ENCODE measurements at places on chromosomes 3 and 15. TPM values are rescaled to one million over a fixed set of nuclear protein-coding genes. Genes with fewer than 3 reads are reported as not detected.

DNA sequence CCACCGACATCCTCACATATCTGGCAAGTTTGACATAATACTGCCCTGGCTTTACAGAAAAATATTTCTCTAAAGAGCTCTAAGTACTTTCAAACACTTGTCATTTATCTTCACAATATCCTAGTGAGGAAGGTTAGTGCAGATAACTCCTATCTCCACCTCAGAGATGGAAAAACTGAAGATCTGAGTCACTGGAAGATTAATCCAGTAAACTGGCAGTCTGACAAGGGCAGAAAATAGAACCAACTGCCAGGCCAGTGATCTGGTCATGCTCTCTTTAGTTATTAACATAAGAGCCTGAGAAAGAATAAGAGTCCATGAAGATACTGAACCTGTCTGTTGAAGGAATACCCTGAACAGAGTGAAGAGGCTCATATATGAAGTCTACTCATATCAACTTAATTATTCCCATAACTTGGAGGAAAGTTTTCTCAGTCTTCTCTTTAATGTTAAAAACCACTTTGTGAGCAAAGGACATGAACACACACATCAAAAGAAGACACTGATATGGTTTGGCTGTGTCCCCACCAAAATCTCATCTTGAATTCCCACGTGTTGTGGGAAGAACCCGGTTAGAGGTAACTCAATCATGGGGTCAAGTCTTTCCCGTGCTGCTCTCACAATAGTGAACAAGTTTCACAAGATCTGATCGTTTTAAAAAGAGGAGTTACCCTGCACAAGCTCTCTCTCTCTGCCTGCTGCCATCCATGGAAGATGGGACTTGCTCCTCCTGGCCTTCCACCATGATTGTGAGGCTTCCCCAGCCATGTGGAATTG lies 61.4 kb downstream of the GOLIM4 start:
- DNase-seq, result no peak

DNA sequence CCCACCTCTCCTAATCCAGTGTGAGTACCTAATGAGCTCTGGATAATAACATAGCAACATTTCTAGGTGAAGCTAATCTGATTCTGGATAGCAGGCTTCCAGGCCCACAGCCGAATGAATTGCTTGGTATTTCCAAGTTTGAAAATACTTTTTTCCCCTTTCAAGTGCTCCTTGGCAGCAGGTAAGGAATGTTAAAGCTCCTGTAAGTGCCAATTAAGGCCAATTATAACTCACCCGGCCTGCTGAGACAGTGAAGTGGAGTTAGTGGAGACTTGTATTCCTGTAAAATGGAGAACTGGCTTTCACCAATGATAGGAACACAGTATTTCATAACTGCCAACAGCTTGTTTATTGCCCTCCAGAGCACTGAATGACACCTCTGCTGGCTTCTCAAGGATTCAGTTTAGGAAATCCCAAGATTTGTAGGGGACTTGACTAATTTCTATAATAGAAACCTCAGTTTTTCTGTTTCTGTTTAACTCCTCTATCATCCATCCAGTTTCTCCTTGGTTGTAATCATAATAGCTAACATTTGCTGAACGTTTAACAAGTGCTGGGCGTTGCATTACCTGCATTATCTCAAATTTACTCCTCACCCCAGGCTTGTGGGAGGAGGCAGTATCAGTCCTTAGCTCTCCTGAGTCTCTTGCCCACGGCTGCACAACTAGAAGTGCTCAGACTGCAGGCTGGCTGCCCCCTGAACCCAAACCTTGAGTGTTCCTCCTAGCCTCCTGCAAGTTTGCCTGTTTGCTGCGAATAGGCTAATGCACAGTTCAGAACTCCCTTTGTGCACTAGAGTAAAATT lies 52.7 kb upstream of the SCAANT1 start:
- DNase-seq, result peak; percentile 41

- peak; percentile 61 for DNase-seq
These were observed 17.8 kb upstream of the ATP13A4 start for GRCh38 chr3:193572426-193572908.

GRCh38 chr3:45895686-45896468 lies 9.5 kb downstream of the CCR9 start:
- DNase-seq, result no peak

DNA sequence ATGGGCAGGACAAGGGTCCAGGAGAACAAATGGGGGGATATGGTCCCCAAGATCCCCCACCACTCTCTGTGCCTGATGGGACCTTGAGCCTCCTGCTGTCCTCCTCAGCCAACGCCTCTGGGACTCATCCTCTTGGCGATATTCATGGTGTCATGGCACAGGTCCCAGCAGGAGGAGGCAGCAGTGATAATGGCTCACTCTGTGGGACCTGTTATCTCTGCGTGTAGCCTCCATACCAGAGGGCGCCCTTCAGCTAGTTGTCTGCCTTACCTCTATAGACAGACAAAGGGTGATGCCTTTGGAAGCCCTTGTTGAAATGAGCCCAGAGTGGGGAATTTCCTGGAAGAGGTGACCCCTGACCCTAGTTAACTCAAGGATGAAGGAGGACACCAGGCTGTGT lies 7.4 kb downstream of the ZBTB47 start:
- DNase-seq, result no peak

DNA sequence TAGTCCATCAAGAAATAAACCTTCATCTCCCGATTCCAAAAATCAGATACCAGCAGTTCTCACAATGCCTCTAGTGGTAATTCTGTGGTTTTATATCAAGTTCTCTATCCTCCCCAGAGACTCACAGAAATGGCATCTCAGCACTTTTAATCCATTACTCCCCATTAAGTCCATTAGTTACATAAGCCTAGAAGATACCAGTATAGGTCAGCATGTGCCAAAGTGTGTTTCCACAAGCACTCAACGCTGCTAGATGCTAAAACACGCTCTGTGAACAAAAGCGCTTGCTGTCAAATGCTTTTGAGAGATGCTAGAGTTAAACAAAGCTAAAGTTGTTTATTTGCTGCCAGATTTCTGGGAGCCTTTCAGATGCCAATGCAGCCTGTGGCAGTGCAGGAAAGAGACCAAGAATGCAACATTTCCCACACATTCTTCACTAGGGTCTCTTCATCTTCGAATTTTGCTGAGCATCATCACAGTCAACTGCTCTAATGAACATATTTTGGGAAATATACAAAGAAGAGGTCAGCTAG lies 918.8 kb upstream of the CFAP20DC start:
- DNase-seq, result no peak

DNA sequence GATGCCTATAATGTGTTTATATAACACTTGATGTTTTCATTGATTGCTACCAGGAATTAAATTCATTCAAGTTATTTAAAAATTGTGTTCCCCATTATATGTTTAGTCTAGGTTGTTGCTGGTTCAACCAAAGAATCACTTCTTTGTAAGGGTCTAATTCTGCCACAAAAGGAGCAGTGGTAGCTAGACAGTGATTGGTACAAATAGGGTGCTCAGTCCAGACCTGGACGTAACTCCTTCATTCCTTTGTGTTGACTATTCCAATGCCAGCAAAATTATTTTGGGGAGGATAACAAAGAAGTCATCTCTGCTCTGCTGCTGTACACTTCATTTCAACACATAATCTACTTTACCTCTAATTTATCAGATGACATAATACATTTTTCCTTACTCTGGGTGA lies 1.2 kb downstream of the CHMP2B start:
- no peak for DNase-seq

DNA sequence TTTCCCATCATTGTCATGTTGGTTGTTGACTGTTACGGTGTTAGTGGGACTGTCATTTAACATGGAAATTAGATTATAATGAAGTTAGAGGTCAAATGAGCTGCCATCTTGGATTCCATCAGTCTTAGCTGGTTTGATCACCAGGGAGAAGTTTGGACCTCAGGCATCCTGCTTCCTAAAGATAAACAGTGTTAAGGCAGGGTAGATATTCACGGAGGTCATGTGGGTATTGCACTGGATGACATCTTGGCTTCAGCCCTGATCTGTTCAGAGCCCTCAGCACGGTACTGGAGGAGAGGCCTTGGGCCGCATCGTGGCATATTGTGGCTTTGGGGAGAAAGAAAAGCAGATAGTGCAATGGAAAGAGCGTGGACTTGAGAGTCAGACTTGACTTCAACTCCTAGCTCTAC lies 11.1 kb upstream of the MUC20 start:
- no peak for DNase-seq

DNA sequence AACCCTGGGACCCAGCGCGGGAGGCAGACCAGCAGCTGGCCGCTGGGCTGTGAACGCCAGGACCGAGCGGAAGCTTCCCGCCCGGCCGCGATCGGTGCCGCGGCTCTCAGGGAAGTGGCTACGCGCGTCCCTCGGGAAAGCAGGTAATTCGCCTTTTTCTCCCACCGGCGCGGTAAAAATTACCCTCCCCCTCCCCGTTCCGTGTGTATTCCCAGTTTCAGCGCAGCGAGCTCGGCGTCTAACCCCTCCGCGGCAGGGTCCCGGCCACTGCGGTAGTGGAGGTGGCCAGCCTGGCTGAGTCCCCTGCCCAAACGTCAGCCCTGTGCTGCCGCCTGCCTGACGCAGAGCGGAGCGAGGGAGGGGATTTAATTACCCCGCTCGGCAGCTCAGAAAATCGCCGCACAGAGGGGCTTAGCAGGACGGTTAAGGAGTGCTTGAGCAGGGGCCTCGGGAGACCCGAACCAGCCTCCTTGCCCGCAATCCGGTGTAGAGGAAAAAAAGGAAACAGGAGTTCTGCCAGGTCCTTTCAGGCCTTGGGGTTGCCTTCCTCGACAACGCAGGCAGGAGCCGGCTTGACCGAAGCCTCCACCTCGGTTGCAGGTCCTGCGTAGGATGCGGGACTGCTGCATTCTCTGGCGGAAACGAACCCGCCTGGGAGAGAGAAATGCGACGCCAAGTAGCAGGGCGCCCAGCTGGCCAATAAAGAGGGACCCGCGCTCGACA lies 2.9 kb downstream of the GATA2 start:
- no peak for DNase-seq

GRCh38 chr3:31176045-31176444 lies 281.6 kb upstream of the GADL1 start:
- DNase-seq, result no peak

GRCh38 chr3:13655061-13655913 lies 106.4 kb downstream of the FBLN2 start:
- DNase-seq, result peak; percentile 27

DNA sequence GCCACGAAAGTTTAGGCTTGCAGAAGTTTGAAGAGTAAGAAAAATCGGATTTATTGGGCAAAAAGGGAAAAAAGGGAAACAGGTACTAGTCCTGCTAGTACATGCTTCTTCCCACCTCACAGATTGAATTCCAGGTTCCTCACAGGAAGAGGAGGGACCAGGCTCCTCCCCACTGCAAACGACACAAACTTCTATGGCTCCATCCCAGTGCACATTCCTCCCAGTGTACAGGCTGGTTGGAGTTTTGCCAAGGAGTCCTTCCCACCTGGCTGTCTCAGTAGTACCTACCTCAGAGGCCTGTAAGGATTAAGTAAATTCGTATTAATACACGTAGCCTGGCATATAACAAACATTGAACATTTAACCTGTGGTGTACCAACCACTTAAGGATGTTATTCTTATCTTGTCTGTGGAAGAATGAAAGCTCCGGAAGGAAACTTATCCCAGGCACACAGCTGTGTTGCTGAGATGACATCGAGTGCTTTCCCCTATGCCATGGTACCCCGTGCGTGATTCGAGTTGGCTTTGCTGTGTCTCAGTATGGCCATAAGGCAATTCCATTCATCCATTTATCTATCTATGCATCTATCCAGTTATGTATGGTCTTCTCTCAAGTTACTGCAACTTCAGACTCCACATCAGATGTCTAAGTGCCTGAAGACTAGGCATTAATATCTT lies 294.3 kb downstream of the LRTM1 start:
- no peak for DNase-seq

- no peak for DNase-seq
These were observed 136.0 kb upstream of the RAP2B start for GRCh38 chr3:153026026-153026425.

GRCh38 chr3:156776031-156776430 lies 50.1 kb upstream of the LEKR1 start:
- no peak for DNase-seq

- DNase-seq, result no peak
These were observed 154.3 kb upstream of the IGF1R start for GRCh38 chr15:98493966-98494511.

CFAP100 gene
- polyA plus RNA-seq, result 0.45 TPM

SH3GL3 gene
- 4.7 TPM for polyA plus RNA-seq

GXYLT2 gene
- polyA plus RNA-seq, result 3.1 TPM

FSTL1 gene
- polyA plus RNA-seq, result 190 TPM

CHRM5 gene
- polyA plus RNA-seq, result 0.48 TPM

MAGEL2 gene
- 2.0 TPM for polyA plus RNA-seq

LRRC2 gene
- 0.72 TPM for polyA plus RNA-seq

SEMA3F gene
- polyA plus RNA-seq, result 8.9 TPM

LRRIQ4 gene
- polyA plus RNA-seq, result 0.07 TPM

DAZL gene
- not detected for polyA plus RNA-seq
